ENCODE measurements at places on chromosomes 12 and 14.

GRCh38 chr12:55899082-55899481, 28.6 kb downstream of the PYM1 start:
- no peak for DNase-seq

DNA sequence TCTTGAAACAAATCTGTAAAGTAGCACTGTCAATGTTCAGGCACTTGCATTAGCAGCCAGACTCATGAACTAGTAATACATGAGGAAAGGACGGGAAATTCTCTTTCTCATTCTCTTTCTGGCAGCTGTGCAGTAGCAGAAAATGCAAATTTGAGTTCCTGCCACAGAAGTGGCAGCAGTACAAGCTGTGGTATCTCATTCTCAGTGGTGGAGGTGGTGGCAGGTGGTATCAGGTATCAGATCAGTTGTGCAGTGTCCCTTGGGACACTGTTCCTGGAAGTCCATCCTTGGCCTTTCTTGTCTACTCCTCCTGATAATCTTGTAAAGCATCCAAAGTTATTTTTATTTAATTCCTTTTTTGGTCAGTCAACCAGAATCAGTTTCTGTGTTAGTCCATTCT, 103.0 kb downstream of the C12orf42 start:
- no peak for DNase-seq

GRCh38 chr12:10363914-10364814, 25.7 kb downstream of the KLRK1 start:
- DNase-seq: no peak

DNA sequence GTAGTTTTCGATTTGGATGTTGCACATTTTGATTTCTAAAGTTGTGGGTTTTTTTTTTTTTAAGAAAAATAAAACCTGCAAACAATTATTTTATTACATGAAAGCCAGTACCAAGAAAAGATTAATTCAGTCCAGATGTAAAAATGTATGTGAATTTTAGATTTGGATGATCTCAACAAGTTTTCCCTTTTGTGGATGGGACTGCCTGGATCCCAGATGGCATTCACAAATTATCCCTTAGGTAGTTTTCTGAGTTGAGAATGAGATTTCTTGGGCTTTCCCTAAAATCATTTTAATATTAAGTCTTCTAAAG, 2.8 kb downstream of the FRMD6 start:
- no peak for DNase-seq

GRCh38 chr14:96509457-96510090, 7.4 kb downstream of the PAPOLA start:
- no peak for DNase-seq

GRCh38 chr12:41923351-41923750, 221.3 kb downstream of the GXYLT1 start:
- no peak for DNase-seq

DNA sequence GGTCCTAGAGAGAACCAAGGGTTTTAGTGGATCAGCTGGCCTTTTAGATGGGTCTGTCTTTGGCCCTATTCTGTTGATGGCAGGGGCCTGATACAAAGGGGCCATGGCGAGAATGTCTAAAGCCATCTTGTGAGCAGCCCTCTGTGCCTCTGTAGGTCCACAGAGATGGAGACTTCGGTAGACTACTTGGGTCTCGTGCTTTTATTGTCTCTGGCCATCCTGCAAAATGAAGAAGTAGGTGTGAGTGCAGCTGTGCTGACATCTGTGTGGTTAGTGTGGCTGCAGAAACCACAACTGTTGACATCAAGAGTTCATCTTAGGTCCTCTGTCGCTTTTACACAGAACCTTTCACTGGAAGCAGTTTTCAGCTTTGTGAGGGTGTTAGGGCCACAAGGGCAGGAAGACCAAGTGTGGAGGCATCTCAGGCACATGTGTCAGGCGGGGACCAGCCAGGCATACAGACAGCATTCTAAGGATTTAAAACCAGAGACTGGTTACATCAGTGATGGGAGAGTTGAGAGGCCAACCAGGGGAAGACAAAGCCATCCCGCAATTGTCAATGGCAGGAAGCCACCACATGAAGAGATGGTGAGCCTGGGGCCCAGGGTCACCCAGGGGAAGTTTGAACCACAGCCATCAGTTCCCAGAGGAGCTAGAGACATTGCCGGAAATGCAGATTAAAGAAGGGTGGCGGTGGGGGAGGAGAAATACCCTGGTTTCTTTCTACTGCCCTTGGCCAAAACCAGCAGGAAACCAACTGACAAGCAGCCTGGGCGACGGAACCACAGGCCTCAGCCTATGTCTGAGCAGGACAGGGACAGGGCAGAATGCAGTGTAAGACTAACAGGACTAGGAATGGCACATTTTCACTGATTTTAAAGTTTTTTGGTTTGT, 13.0 kb upstream of the TPCN1 start:
- DNase-seq: no peak

- DNase-seq: no peak
Observed at GRCh38 chr12:24639641-24640040, 309.3 kb downstream of the BCAT1 start.

DNA sequence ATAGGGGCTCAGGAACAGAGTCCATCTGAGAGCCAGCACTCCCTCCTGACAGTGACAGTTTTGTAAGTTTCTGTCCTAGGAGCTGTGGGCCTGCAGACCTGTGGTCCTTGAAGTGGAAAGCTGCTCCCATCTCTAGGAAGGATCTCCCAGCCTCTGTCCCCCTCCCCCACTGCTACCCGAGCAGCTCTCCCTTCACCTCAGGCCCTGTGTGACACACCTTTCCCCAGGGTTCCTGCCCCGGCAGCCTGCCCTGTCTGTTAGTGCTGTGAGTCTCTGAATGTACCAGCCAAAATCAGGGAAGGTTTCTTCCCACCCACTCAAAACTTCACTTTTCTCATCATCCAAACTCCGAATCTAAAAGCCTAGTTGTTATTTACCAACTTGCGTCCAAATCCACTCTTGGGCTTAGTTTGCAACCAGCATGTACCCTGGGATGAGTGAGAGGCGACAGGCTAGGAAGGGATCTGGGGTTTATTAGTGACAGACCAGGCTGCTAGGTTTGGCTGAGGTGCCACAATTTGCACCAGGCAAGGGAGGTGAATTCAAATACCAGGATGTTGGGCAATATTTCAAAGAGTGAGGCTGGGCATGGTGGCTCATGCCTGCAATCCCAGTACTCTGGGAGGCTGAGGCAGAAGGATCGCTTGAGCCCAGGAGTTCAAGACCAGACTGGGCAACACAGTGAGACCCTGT, 39.9 kb downstream of the NINJ2 start:
- no peak for DNase-seq

- no peak for DNase-seq
Observed at GRCh38 chr12:11786638-11787365, 137.3 kb downstream of the ETV6 start.

DNA sequence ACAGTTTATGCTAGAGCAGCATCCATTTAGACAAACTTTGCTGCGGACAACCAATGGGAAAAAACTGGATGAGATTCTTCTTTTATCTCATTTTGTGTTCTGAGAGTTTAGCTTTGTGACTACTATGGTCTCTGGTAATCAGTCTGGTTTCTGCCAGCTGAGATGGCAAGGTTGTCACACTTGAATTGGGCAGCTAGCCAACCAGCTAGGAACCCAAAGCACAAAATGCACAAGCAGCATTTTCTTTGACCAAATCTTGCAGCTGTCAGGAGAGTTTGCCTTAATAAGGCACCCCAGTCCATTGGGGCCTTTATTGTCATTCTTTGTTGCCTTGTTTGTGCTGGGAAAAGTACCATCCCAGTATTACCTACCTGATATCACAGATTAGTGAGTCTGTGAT, 34.0 kb upstream of the ETV6 start:
- DNase-seq: no peak

DNA sequence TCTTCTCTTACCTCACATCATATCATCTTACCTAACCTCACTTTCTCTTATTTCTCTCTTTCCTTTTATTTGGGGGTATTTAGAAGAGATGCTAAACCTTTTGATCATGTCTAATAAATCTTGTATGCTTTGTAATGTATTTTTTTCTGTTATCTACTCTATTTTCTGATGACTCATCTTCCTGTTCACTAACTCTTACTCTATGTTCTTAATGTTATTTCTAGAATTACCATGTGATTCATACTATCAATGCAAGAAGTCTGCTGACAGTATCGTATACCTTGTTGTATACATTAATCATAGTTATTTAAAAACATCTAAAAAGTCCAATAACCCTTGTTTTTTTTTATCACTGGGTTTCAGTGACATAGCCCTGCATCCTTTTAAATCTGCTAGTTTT, 62.3 kb downstream of the MGAT4C start:
- no peak for DNase-seq

DNA sequence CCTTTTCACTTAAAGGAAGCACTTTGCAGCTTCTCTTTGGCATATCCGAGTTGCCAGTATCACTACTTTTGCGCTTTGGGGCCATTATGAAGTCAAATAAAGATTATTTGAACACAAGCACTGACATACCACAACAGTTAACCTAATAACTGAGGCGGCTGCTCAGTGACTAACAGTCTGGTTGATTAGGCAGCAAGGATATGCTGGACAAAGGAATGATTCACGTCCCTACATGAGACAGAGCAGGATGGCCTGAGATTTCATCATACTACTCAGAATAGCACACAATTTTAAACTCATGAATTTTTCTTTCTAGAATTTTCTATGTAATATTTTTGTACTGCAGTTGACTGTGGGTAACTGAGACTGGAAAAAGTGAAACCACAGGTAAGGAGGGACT, 56.9 kb upstream of the E2F7 start:
- DNase-seq: no peak

DNA sequence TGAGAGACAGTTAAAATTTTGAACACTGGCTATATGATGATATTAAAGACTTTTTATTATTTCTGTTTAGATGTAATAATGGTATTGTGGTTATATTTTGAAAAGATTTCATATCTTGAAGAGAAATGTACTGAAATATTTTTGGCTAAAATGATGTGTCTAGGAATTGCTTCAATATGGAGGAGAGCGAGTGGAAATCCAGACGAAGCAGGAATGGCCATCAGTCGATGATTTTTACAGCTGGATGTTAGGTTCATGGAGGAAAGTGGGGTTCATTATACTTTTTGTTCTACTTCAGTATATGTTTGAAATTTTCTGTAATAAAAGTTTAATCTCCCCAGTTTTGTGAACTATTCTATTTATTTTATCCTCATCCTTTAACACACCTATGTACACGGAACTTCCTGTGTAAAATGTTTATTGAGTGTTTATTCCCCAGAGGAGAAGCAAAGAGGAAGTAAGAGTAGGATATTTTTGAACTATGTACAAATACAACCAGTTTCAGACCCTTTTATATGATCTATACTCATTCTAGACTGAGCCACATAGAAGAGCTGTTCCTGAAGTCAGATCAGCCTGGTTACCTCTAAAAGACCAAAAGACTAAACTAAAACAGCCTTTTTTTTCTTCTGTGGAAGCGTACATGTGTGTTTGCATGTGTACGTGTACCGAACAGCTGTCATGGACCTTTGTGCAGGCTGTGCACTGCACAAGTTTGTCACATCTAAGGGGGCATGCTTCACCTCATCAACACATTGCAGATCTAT, 211.0 kb upstream of the NUDT4 start:
- no peak for DNase-seq

DNA sequence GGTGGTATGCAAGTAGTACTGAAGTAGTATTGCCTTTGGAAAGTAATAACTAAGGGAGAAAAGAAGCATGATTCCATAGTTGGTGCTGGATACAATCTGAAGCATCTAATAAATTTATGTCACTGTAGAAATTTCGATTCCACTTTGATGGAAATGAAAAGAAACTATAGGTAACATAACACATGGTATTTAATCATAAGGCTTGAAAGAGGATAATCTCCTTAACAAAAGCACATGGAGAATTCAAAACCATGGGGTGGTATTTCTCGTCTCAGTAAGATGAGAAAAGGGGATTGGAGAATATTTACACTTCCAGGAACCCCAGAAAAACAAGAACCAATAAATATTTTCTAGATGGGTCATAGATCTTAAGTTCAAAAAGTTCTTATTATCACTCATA, 72.7 kb downstream of the NDUFA12 start:
- DNase-seq: no peak

DNA sequence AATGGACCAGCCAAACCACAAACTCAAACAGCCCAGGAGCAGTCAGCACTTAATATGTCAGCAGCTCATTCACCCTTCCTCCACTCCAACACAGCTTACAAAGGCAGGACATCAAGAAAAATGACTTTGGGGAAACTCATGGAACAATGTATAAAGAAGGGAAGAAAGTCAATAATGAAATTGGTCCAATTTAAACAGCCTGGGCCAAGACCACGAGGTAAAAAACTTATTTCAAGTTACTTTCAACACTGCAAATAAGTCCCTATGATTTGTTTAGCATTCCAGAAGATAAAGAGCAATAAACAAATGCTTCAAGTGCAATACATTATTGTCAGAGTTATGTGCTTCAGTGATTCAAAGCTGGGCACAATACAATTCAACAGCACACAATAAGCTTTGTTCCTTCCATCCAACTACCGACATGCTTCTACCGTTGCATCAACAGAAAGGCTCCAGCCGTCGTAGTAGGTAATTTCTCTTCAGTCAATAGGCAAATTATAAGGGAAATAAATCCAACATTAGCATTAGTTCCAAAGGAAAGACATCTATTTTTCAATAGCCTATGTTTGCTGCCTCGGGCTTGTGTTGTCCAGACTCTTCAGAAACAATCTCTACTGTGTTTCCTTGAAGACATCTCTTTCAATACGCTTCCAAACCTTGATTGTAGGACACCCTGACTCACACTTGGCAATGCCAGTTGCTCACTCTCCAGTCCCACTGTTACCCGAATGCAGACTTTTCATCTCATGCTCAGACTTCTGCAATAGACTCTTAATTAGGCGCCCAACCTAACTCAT, 225.7 kb downstream of the NUAK1 start:
- no peak for DNase-seq

DNA sequence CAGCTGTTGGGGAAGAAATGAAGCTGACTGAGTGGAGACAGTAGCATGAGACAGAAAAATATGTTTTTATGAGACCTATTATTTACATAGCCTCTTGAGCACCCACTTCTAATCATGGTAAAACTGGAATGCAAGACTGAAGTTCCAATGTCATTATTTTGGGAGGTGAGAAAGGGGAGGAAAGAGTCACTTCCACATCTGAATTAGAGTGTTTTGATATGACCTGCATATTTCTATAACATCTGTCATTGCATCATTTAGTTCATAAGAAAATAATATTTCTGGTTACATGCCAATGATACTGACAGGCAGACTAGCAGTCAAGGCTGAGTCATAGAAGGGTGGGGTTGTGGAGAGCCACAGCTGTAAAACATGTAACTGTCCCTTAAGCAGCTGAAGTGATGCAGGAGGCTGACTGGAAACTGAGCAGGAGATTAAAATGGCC, 26.7 kb downstream of the NTN4 start:
- DNase-seq: no peak

GRCh38 chr14:43651896-43652295, 855.2 kb downstream of the FSCB start:
- no peak for DNase-seq
